ENCODE measurements at places on chromosomes 13 and 19.

- no peak for DNase-seq
Observed at GRCh38 chr13:30824651-30825050, 81.4 kb upstream of the MEDAG start.

DNA sequence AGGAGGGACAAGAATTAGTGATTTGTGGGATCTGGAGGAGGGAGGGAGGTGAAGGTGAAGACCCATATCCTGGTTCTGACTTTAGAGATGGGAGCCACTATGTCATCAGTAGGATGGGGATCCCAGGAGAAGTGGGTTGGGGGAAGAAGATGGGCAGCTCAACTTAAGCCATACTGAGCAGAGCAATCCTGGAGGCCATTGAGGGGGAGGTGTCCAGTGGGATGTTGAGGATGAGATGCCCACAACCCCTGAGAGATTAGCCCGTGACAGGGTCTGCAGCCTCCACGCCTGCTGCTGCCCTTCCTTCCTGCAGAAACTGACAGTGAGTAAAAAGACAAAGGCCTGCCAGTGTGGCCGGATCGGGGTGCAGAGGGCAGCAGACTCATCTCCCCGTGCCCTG lies 11.2 kb upstream of the SIGLEC6 start:
- no peak for DNase-seq

DNA sequence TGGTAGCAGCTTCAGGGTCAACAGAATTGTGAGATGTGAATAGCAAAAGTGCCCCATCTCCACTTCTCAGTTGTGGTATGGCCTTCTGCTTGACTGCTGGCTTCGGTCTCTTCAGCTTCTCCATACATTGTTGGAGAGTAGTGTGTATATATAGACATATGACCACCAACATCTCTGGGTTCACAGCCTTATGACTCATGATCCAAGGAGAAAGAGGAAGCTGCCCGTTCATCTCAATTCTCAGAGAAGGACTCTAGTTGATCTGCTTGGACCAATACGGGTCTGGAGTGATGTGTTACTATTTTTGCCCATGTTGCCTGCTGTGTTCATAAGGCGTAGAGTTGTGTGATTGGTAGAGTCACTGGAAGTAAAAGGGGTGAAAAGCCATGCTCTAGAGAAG lies 3.6 kb upstream of the COMMD6 start:
- DNase-seq, result no peak

GRCh38 chr19:43768273-43769050 lies 12.3 kb downstream of the KCNN4 start:
- no peak for DNase-seq

- no peak for DNase-seq
Observed at GRCh38 chr13:54805743-54806142, 1777.1 kb downstream of the OLFM4 start.

- no peak for DNase-seq
Observed at GRCh38 chr19:48190288-48190884, 19.9 kb downstream of the ZSWIM9 start.

- DNase-seq, result no peak
Observed at GRCh38 chr13:53005626-53006025, 23.0 kb upstream of the OLFM4 start.

GRCh38 chr13:42354241-42355091 lies 82.5 kb downstream of the AKAP11 start:
- DNase-seq, result peak; percentile 5

All from hypothalamus (tissue), 51 donors.